Keratinocyte (primary cell): ENCODE measurements at places on chromosomes 6 and 20. TPM values are rescaled to one million over a fixed set of nuclear protein-coding genes. Genes with fewer than 3 reads are reported as not detected.

Gene BNIP5
- not detected in 3 replicates for polyA plus RNA-seq

- no peak for DNase-seq
Measured at GRCh38 chr6:108797951-108798669, 50.1 kb upstream of the ARMC2 start.

Gene BPI
- not detected in 3 replicates for polyA plus RNA-seq

DNA sequence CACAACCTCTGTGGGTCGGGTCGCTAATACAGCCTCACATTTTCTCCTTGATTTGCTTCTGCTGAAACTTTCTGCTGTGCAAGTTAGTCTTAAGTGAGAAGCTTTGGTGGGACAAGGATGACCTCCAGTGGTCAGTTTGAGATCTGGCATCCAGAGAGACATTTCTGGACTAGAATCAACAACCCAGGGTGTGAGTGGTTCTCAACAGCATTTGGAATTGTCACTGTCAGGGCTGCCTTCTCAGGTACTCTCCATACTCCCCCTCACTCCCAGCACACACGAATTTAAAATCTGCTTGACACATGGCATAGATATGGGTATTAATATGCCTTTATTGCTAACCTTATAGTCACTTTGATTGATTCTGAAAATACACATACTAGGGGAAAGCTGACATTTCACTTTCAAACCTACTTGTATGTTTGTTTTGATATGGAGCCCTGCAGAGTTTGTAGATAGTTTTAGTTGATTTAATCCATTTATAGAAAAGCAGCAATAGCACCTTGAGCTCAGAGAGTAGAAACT, 13.2 kb downstream of the OTOR start:
- DNase-seq: peak; percentile 28

Gene ROMO1
- polyA plus RNA-seq: 195 to 348 TPM (median 302 TPM) in 3 replicates

DNA sequence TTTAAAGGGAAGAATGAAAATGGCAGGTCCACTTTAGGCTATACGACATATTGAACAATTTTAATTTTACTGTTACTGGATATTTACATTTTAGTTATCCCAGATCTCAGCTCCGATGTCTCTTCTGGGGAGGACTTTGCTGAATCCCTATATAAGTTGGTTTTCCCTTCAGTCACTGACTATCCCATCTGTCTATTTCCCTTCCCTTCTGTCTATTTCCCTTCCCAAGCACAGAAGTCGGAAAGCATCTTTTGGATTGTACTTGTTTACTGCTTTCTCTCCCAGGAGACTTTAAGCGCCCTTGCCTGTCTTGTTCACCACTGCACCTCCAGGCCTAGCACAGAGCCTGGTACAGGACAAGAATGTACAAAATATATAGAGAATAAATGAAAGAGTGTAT, 165.8 kb upstream of the SALL4 start:
- no peak for DNase-seq

Gene CD24
- polyA plus RNA-seq: 372 to 681 TPM (median 622 TPM) in 3 replicates

- no peak for DNase-seq
Measured at GRCh38 chr6:2124260-2124709, 121.1 kb downstream of the GMDS start.

Gene NANP
- 3.7 to 6.6 TPM (median 6.3 TPM) in 3 replicates for polyA plus RNA-seq

DNA sequence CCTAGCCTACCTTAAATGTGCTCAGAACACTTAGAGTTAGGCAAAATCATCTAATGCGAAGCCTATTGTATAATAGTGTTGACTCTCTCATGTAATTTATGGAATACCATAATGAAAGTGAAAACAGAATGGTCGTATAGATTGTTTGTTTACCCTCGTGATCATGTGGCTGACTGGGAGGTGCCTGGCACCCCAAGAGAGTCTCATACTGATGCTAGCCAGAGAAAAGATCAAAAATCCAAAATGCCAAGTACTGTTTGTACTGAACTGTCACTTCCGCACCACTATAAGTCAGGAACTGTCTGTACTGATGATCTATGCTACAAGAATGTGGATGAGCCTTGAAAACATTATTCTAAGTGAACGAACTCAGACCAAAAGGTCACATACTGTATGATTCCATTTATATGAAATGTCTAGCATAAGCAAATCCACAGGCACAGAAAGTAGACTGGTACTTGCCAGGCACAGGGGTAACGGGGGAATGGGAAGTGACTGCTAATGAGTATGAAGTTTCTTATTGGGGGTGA, 22.4 kb downstream of the ZMYND8 start:
- DNase-seq: peak; percentile 85

GRCh38 chr20:53335555-53335954, 258.1 kb downstream of the ZNF217 start:
- no peak for DNase-seq

DNA sequence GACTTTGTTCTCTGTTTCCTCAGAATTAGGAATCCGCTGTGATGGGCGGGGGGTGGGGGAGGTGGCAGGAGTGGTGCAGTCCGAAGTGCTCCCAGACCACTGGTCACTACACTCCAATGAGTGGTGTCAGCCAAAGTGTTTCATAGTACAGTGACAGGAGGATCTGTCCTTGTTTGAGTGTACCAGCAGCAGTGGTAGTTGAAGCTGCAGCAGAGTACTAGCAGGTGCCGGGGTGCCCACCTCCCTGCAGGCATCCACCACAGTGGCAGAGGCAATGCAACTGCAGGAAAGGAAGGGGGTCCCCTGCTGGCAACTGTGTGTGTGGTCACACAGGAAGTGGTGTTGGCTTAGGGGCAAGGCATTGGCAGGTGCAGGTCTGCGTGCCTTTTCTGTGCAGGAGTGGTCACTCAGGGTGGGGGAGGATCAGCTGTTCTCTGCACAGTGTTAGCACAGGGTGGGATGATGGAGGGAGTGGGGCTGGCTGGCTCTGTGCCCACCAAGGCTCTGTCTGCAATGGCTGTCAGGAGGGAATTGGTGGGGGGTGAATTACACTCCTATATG, 9.7 kb downstream of the HLA-DOB start:
- no peak for DNase-seq

DNA sequence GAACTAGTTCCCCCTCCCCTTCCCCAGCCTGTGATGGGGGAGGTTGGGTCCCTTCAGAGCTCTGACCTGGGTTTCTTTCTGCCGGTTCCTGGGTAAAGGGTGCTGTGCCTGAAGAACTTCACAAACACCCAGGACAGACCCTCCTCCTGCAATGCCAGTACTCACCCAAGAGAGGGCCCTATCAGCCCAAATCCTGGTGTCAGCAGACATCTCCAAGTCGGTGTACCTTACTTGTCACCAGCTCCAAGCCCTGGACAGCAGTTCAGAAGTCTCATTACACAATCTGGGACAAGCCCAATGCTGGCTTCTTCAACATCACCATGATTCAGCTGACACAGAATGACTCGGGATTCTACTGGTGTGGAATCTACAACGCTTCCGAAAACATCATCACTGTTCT, 467 bp downstream of the TREML4 start:
- no peak for DNase-seq
